NCI-H187 (cell line): ENCODE measurements at places on chromosomes 13 and 19.
A peak's percentile ranks its signal among the peaks of the same experiment; 100 is the strongest.

- DNase-seq: no peak
These were observed 64.0 kb downstream of the SERP2 start for GRCh38 chr13:44437356-44438233.

DNA sequence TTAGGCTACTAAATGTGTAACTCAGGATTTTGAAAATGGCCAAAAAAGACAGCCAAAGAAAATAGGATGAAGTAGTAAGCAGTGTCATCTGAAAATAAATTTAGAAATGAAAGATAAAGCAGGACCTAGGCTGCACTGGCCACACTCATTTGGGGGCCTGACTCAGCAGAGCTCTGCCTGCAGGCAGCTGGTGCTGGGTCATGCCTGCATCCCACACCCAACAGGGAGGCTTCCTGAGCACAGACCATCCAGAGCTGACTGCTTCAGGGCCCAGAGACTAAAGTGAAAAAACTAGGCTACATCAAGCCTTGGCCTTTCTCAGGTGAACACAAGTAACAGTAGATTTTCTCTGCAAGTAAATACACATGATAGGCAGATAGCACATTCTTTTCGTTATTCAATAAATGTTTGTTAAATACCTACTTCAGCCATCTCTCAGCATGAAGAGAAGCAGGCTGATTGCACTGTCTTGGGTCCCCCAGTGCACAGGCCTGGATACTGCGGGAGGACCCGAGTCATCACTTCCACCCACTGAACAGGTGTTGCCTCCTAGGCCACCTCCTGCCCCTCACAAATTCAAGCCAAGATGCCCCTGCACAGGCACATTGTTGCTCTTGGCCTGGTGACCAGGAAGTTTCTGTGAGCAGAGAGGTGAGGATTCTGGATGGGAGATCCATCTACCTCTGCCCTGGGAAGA is 284.0 kb downstream of the OXGR1 start:
- no peak for DNase-seq

DNA sequence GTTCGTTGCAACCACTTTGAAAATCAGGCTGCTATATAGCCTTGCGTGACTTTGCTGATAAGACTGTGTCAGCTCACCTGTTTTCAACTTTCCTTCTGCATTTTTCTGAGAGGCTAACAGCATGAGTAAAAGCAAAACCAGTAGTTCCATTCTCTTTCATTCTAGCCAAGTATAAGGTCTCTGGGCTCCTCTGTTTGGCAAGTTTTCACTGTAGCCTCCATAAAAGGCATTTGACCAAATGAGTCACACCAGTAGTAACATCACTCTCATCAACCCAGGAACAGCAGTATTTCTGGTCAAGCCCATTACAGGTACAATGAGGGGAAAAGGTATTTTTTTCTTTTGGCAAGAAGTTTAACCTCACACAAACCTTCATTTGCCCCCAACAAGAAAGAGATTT is 1149.8 kb upstream of the MIR17HG start:
- DNase-seq: no peak

DNA sequence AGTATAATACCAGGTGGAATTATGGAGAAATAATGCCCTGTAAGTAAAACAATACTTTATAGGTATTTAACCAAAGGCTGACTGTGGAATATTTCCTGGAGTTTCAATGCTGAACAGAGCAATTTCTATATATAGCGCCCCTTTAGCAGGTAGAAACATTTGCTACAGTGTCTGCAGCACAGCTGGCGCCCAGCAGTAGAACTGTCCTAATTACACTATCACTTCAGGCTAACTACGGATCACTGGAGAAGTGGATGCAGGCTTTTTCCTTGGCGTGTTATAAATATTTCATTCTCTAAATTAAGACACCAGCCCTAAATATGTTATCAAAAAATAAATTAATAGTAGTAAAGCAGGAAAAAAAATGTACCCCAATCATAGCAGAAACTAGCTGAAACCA is 3.1 kb downstream of the SHISA2 start:
- no peak for DNase-seq

DNA sequence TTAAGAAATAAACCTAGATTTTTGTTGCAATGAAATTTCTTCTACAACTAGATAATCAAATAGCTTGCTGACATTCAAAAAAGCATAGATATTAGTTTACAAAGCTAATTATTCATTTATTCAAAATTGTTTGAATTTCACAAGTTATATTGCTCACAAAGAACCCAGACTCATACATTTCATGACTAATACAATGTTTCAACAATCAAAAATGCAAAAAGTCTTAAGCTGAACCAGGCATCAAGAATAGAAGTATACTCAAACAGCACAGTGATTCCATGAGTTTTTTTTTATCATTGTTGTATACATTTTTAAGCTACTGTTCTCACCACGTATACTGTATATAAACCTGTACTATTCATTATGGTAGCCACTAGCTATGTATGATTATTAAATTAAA is 51.0 kb downstream of the DIAPH3 start:
- no peak for DNase-seq

DNA sequence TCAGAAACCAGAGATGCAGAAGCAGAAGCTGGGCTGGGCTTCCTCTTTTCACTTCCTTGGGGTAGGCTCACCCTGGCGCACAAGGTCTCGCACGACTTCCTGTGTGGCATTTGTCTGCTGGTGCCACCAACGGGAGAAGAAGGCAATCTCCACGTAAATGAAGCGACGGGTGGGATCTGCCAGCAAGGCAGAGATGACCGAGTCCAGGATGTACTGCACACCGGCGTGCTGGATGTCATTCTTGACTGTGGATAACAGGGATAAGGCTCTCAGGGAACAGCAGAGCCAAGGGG is 1.3 kb downstream of the MAN2B1 start:
- DNase-seq: no peak

GRCh38 chr13:57056601-57057180 is 84.0 kb upstream of the PRR20A start:
- DNase-seq: no peak

DNA sequence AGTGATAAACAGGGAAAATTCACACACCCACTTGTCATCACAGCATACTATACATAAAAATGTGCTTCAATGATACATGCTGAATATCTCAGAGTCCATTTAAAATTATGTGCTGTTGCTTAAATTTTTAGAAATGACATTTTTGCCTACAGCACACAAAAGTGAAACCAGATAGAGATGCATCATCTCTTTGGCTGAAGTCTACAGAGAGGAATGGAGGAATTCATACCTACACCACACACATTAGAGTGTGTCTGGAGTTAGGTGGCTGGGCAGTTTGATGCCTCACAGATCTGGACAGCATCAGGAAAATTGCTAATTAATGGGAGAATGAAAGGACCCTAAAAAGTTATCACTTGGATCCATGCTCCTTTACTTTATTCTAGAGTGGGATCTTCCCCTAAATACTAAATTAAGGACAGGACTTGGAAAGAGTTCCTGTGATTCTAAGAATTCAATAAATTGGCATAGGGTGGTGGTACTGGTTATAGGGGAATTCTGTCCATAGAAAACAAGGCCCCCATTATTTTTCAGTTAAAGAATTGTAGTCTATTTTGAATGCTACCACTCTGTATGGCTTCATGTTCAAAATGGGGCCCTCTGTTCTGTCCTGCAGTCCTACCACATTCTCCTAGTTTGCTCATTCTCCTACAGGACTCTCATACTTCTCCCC is 41.3 kb downstream of the RCBTB2 start:
- no peak for DNase-seq

DNA sequence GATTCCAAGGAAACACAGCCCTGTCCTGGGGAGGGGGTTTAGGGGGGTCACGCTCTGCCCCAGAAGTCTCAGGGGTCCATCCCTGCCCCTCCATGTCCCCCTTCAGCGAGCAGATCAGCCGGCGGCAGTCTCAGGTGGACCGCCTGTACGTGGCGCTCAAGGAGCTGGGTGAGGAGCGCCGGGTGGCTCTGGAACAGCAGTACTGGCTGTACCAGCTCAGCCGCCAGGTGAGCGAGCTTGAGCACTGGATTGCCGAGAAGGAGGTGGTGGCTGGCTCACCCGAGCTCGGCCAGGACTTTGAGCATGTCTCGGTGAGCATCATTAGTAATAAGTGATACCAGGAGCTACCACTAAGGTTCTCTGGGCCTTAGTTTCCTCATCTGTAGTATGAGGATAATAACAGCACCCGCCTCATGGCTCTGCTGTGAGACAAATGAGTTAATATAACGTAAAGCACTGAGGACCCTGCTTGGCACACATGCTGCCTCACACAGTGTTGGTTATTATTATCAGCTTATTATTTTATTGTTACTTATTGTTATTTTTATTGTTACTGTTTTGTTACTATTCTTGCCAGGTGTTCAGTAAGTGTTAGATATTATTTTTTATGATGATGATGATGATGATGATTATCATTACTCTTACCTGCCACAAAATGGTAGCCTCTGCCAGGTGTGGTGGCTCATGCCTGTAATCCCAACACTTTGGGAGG is 20.5 kb upstream of the SHKBP1 start:
- DNase-seq: no peak

DNA sequence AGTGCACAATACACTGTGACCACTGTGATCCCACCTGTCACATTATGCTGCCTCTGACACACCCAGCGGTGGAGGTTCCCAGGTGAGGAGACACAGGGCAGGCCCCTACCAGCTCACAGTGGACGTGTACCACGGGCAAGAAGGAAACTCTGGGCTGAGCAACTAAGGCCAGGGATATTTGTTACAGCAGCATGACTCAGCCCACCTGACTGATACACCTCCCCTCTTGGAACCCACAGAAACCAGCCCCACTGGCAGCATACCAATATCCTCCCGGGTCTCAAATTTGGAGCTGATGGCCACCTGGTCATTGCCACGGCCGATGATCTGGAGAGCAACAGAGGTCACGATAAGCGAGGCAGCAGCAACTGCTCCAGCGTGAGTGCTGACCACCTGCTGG is 14.9 kb downstream of the KLC3 start:
- no peak for DNase-seq

DNA sequence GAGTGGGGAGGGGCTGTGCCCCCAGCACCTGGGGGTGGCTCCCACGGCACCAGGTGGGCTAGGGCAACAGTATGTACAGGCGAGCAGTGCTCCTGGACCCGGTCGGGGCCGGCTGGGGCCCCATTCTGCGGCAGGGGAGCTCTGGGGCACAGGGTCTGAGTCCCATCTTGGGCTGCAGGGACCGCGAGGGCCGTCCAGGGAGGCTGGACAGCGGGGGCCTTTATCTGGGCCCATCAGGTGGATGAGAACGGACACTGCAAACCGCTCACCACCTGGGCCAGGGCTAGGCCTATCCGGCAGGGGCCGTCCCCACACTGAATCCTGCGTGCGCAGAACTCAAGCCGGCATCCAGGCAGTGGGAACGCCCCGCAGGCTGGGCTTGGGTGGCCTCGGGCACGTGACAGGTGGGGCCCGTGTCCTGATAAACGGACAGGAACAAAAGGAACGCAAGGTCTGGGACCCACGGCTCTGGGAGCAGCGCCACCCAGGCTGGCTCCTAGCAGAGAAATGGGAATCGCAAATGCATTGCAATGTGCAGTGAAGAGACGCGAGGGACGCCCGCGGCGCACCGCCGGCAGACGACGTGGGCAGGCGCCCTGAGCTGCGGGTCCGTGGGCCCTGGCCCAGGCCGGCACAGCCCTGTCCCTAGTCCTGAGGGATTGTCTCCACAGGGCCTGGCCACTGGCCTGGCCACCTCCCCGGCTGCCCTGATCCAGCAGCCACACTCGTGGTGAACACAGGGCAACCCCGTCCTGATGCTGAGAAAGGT is 29.7 kb downstream of the BTBD2 start:
- DNase-seq: no peak

GRCh38 chr19:7590256-7590655 is 5.4 kb upstream of the CAMSAP3 start:
- DNase-seq: no peak

- peak; percentile 61 for DNase-seq
These were observed 364.4 kb downstream of the DCT start for GRCh38 chr13:94115054-94115453.

GRCh38 chr19:4908360-4908759 is 941 bp upstream of the UHRF1 start:
- no peak for DNase-seq

- no peak for DNase-seq
These were observed 165.8 kb downstream of the DIAPH3 start for GRCh38 chr13:59997976-59998375.

GRCh38 chr13:40026174-40026585 is 370.7 kb downstream of the COG6 start:
- DNase-seq: no peak

DNA sequence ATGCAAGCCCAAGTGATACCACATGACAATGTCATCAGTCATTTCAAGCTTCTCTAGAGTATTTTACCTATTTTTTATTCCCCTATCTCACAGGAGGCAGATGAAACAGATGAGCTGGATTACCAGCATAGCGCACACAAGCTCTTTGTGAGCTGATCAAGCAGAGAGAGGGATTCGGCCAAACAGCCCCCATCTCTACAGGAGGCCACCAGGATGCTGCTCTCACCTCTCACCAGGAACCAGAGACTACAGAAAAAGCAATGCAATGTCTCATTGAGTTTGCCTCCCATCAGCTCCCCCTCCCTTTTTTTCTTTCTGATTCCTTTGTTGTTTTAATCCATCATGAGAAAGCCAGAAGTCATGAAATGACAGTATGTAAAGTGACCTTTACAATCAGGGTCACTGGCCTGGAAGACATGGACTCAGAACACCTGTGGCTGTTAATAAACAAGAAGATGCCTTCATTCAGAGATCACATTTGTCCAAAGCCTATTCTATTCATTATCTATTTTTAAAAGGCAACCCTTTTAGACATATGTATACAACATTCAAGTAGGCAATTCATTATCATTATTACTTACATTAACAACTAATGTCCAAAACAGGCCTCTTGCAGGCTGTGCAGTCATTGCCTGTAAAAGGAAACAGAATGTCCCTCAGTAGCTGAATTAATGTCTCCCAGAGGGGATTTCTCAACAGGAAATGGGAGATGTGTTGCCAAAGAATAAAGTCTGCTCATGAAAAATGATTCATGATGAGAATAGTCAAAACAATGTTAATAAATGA is 656.6 kb downstream of the TBC1D4 start:
- no peak for DNase-seq

DNA sequence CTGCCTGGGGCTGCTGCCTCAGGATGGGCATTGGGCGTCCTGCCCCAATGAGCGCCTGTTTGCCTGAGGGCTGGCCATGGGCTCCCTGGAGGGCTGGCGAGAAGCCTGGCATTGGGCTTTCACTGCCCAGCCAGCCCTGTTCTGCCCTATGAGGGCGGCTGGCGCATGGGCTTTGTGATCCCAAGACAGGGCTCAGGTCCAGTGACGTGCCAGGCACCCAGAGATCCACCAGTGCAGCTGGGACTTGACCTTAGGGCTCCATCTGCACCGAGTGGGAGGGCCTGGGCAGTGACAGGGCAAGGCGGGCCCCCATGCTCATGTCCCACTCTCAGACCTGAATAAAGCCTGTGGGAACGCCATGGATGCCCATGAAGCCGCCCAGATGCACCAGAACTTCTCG is 34.3 kb downstream of the MAU2 start:
- DNase-seq: no peak

DNA sequence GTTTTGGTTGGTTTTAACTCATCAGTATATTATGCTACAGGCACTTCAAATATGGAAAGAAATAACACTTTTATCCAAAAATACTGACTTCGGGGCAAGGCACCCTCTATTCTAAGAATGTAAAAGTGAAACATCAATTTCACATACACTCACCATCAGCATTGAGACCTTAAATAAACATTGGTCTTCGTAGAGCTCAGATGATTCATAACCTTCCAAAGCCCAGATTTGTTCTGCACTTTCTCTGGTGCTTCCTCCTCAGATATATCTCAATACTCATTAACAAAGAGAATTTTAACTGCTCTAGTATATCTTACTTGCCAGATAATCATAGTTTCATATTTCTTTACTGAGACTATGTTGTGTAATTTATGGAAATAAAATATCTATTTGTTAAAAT is 794.3 kb downstream of the LIG4 start:
- no peak for DNase-seq
